Fibroblast of skin of abdomen (primary cell): ENCODE measurements at places on chromosomes 7 and 10.

- no peak for DNase-seq
Measured at GRCh38 chr10:125018576-125019143, 76.7 kb downstream of the ZRANB1 start.

GRCh38 chr7:77644774-77645173 lies 51.5 kb upstream of the RSBN1L start:
- no peak for DNase-seq

DNA sequence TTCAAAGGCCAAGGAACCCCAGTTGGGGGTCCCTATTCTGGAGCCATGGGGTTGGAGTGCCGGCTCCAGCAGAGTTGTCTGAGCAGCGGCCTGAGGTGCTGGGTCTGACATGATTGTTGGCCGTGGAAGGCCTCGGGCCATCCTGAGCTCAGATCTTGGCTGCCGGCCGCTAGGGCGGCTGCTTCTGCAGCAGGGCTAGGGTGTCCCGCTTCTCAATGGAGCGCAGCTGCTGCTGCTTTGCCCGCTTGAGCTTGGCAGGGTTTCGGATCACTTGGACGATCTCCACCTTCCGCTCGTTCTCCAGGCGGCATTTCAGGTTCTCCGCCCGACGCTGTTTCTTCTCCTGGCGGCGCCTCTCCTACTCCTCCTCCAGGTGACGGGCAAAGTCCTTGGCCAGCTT lies 171.1 kb downstream of the HIBADH start:
- no peak for DNase-seq

- no peak for DNase-seq
Measured at GRCh38 chr7:39459636-39460035, 106.6 kb upstream of the YAE1 start.

DNA sequence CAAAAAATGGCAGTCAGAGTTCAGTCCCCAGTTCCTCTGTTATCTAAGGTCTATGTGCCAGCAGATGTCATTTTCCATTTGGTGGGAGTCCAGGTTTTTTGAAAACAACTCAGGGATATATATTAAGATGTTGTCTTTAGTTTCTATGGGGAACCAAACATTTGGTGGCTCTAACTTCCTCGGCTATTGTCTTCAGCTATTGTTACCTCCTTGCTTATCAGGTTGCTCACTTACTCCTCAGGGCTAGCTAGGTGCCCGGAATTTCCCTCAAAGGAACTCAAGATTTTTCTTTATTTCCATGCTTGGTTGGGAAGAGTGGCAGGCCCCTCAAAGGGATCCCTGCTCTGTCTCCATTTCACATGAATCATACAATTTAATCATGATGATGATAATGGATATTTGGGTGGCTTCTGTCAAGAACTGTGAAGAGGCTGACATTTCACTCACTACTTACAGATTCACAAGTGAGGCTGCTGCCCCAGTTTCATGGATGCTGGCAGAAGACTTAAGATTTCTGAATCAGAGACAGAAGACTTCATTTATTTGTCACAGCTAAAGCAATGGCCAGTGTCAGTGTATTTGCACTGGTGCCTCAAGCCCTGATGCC lies 182.8 kb downstream of the PKD1L1 start:
- DNase-seq = no peak

DNA sequence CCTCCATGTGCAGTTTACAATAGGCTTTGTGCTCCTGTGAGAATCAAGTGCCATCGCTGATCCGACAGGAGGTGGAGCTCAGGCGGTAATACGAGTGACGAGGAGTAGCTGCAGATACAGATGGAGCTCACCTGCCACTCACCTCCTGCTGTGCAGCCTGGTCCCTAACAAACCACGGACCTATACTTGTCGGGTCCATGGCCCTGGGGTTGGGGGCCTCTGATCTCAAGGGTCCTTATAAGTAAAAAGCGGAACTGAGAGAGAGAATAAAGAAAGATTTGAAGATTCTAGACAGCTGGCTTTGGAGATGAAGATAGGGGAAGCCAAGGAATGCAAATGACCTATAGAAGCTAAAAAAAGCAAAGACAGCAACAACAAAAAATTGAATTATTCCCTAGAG lies 130.6 kb downstream of the PLXDC2 start:
- no peak for DNase-seq

DNA sequence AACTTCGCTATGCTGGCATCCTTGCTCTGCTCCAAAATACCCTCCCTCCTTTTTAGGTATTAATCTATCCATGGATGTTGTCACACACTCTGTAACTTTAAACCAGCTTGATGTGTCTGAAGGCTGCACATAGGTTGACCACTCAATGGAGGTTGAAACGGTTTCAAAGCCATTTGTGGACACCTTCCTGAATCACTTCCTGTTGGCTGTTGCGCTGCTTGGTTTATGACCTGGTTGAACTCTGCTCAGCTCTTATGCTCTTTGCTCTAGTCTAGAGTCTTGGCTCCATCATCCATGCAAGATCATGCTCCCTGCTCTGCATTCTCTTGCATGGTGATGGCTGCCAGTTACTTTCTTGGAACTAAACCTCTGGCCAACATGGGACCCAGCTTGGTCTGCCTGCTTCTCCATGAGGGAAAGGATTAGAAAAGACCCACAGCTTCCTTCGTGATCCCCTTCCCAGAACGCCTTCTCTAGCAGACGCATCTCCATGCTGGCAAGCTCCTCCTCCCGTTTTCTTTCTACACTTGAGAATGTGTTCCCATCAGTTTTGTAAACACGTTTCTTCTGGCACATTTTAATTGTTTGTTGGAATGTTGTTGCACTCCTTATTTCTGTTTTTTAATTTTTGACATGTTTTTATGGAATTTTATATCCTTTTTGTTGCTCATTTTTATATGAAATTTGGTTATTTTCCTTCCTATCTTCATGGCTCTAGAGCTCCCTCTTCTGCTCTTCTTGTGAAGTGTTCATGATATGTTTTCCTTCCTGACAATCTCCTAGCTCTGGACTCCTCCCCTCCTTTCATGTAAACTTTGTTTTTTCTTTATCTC lies 149.8 kb downstream of the XPNPEP1 start:
- DNase-seq = peak; percentile 13

DNA sequence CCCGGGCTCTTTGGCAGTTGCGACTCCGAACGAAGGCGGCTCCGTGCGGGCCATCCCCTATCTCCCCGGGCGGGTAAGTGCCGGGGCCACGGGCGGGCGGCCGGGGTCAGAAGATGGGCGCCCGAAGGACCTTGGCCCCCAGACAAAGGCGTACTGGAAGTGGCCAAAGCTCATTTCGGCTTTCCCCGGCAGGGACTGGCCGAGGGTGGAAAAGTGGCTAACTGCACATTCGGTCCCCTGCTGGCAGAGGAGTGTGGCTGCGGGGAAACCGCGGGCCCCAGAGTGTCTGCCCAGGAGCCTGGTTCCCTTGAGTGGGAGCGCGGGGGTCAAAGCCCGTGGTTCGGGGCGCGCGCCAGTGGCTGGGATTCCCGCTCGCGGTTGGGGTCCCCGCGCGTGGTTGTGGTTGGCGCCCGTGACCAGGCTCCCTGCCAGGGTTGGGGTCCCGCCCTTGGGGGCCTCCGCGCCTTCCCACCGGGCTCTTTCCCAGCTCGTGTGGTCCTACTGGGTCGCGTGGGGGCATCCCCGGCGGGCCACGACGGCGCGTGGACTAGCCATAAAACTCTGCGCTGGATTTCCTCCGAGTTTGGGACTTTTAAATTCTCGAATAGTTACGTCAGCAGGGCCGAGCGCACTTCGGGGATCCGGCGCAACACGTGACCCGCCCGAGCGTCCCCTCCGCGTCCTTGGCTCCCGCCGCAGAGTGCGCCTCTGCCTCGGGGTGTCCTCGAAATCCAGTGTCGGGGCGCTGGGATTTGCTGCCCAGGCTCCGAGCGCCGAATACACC lies 124.4 kb downstream of the TACC2 start:
- DNase-seq = peak; percentile 64

- DNase-seq = peak; percentile 41
Measured at GRCh38 chr10:20765066-20765465, 132.0 kb downstream of the NEBL start.

GRCh38 chr10:77403761-77404160 lies 233.8 kb downstream of the KCNMA1 start:
- no peak for DNase-seq

GRCh38 chr10:96440361-96441292 lies 73.1 kb downstream of the TLL2 start:
- DNase-seq = no peak

- DNase-seq = no peak
Measured at GRCh38 chr10:58853668-58854067, 322.8 kb upstream of the PHYHIPL start.

- DNase-seq = no peak
Measured at GRCh38 chr7:16323313-16323712, 98.0 kb downstream of the CRPPA start.

DNA sequence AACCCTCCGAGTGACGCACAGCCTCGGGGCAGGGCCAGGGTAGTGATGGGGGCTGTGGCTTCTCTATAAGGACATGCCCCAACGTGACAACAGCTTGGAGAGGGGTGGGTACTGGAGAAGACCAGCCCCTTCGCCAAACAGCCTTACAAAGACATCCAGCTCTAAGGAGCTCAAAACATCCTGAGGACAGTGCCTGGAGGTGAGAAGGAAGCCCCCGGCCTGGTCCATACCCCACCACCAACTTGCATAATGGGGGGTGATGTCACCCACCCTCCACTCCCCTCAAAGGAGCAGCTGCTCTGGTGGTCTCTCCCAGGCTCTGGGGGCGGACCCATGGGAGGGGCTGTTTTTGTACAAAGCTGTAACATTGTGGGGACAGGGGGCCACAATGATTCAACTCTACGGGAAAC lies 15.1 kb downstream of the PRSS2 start:
- DNase-seq = no peak

- no peak for DNase-seq
Measured at GRCh38 chr10:32605787-32606186, 159.8 kb downstream of the CCDC7 start.
